ENCODE measurements at places on chromosomes 13 and 19.

DNA sequence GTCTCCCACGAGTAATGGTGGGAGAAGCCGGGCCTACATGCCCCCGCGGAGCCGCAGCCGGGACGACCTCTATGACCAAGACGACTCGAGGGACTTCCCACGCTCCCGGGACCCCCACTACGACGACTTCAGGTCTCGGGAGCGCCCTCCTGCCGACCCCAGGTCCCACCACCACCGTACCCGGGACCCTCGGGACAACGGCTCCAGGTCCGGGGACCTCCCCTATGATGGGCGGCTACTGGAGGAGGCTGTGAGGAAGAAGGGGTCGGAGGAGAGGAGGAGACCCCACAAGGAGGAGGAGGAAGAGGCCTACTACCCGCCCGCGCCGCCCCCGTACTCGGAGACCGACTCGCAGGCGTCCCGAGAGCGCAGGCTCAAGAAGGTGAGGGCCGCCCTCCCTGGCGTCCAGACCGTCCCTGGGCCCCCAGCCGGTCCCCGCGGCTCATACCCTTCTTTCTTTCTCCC is 1.4 kb upstream of the USF2 start:
- DNase-seq = no peak

DNA sequence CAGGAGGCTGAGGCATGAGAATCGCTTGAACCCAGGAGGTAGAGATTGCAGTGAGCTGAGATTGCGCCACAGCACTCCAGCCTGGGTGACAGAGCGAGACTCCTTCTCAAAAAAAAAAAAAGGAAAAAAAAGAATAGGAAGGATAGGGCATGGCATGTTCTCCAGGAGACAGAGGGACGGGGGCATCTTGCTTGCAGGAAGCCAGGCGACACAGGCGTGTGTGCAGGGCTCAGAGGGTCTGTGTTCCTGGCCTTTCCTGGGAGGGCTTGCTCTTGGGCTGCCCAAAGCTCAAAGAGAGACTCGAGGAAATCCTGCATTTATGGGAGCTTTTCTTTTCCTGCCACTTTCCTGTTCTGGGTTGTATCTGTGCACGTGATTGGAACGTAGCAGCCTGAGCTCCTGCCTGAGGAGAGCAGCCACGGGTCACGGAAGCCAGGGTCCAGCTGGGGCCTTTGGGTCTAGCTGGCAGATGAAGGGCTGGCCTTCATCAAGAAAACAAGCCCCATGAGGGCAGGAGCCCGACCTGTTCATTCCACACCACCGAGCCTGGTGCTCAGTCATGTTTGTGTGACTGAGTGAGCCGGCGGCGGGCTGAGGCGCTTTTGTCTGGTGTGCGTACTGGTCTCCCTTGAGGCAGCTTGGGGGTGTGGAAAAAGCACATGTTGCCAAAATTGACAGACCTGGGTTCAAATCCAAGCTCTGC is 44.5 kb downstream of the CAPN12 start:
- DNase-seq = no peak

DNA sequence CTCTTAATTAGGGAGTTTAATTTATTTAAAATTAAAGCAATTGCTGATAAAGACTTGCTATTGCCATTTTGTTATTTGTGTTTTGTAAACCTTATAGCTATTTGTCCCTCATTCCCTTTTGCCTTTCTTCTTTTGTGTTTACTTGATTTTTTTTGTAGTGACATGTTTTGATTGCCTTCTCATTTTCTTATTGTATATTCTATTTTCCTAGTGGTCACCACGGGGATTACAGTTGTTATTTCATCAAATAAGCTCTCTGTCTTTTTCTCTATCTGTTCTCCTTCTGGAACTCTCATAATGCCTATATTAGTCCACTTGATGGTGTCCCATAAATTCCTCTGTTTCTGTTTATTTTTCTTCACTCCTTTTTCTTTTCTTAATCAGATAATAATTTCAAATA is 64.4 kb upstream of the FRY start:
- no peak for DNase-seq

GRCh38 chr13:110237875-110238817 is 68.8 kb downstream of the COL4A1 start:
- DNase-seq = no peak

- peak; percentile 13 for DNase-seq
Measured at GRCh38 chr13:73417012-73417615, 358.3 kb downstream of the KLF5 start.

DNA sequence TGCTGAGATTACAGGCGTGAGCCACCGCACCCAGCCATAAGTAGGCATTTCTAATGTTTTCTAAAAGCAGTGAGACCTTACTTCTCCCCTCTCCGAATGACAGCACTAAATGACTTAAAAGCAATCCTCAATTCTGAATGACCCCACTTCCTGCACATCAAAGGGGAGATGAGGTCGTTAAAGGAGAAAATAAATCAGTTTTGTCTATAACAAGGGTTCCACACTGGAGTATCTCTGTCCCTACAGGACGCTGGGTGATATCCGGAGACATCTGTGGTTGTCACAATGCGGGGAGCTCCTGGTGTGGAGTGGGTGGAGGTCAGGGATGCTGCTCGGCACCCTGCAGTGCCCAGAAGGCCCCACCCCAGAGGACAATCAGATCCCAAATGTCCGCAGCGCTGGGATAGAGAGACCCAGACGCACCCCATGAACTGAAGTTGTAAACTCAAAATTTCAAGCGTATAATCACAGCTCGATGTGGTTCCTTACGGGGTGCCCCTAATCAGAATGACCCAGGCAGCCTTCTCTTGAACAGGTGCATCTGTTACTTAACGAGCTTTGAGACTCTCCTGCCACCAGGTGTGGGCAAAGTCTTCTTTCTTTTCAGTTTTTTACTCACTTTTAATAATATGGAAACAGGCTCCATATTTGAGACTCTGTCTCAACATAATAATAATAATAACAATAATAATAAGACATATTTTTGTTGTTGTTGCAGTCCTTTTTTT is 2.9 kb downstream of the GNG7 start:
- no peak for DNase-seq

DNA sequence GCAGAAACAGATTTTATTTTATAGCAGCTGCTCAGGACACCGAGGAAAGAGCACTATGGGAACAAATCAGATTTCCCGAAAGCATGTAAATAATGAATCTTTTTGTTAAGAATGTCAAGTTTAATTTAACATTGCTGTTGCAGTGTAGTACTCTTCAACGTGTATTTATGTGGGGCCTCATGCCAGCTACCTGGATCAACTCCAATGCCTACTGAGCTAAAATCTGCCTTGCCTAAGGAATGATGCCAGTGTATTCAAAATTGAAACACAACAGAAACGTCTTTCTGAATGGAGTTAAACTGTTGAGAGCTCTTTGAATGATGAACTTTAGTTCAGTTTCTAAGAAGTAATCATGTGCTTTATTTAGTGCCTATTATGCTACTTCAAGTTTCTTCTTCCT is 1379.8 kb upstream of the ATXN8OS start:
- DNase-seq = no peak

GRCh38 chr13:106445996-106446395 is 89.5 kb downstream of the EFNB2 start:
- DNase-seq = peak; percentile 41
